ENCODE measurements at places on chromosomes 1 and 21.
A peak's percentile ranks its signal among the peaks of the same experiment; 100 is the strongest.

- DNase-seq: no peak
These were observed 12.9 kb downstream of the EPB41 start for GRCh38 chr1:28927266-28927647.

DNA sequence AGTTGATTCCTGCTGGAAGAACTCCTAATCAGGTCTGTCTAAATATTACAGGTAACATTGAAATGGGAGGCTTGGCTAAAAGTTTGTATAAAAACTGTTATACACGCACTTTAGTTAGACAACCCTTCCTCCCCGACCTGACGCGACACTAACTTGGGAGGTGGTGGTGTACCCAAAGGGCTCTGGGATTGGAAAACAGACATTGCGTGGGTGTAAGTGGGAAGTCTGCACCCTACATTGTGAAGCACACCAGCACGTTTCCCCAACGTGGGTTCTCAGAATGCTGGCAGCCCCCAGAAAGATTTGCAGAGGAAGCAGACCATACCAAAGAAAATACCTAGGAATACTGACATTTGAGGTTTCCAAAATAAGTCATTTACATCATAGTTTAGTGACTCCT, 16.8 kb downstream of the OR2T11 start:
- no peak for DNase-seq

DNA sequence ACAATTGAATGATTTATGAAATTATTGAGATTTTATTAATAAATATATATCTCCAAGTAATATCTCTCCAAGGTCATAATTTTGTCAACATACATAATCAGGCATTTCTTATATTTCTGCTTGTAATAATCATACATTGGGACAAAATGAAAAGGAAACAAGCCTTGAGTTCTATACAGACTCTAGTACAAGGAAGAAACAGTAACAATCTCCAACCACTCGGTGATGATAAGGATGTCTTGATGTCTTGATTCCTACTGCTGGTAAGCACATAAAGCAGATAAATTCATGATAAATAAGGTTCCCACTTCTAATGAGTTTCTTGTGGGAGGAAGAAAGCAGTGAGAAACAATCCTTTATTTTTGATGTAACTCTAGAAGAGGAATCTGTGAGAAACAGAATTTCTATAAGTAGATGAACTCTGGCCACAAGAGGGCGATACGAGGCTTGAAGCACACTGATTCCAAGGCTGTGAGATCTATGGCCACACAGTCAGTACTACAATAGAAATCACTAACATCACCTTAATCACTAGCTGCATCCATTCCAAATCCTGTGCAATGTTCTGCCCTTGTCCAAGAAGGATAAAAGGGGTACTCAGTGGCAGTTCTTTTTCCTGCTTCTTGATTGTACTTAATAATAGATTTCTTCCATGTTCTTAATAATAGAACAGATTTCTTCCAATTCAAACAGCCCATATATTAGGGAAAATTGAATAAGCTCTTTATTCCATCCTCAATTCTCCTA, 41.4 kb upstream of the LRRC8B start:
- DNase-seq: peak; percentile 83

GRCh38 chr1:210482945-210483617, 154.4 kb downstream of the HHAT start:
- DNase-seq: no peak

DNA sequence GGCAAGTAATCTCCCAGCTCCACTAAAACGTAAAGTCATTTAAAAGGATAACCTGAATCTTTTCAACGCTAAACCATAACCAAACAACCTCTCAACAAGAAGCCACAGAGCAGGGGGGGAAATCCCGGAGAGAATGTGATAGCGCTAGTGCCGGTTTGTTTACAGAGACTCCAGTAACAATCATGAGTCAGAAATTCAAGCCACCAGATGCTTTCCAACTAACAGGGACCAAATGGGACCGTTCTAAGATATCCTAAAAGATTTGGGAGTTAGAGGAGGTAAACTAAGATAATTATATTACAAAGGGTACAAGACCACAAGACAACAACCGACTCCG, 825 bp downstream of the DCAF8 start:
- DNase-seq: peak; percentile 60

- no peak for DNase-seq
These were observed 37.6 kb downstream of the RGS5 start for GRCh38 chr1:163165119-163165518.

GRCh38 chr1:95126366-95126765, 9.2 kb downstream of the TLCD4 start:
- DNase-seq: no peak

- peak; percentile 72 for DNase-seq
These were observed 70.6 kb upstream of the GCLM start for GRCh38 chr1:93979718-93980319.
